Subcutaneous adipose tissue (tissue), 4 donors: ENCODE measurements at places on chromosomes 4 and X. TPM values are rescaled to one million over a fixed set of nuclear protein-coding genes. Genes with fewer than 3 reads are reported as not detected.

The PORCN gene
- 16.6 TPM for total RNA-seq

The SEPSECS gene
- total RNA-seq: 11.7 TPM

The UGT2B11 gene
- not detected for total RNA-seq

The ASMT gene
- total RNA-seq: not detected

The AMER1 gene
- 2.8 TPM for total RNA-seq

The ERCC6L gene
- 0.51 TPM for total RNA-seq

The RASL11B gene
- total RNA-seq: 0.66 TPM

The HPGD gene
- total RNA-seq: 142 TPM

The CXorf49 gene
- total RNA-seq: not detected

The TCEAL7 gene
- 2.6 TPM for total RNA-seq

The SPIN2A gene
- total RNA-seq: 0.66 TPM

The SCRG1 gene
- not detected for total RNA-seq

The ARR3 gene
- total RNA-seq: not detected

The CNGA1 gene
- total RNA-seq: 0.57 TPM

The DAPP1 gene
- 2.4 TPM for total RNA-seq

The PRR32 gene
- not detected for total RNA-seq

The TKTL2 gene
- 0.34 TPM for total RNA-seq

The CDKL2 gene
- not detected for total RNA-seq
